NCI-H1417 treated with DMSO at 0.1 percent for 48 hours (cell line): ENCODE measurements at places on chromosomes 7 and 10.

DNA sequence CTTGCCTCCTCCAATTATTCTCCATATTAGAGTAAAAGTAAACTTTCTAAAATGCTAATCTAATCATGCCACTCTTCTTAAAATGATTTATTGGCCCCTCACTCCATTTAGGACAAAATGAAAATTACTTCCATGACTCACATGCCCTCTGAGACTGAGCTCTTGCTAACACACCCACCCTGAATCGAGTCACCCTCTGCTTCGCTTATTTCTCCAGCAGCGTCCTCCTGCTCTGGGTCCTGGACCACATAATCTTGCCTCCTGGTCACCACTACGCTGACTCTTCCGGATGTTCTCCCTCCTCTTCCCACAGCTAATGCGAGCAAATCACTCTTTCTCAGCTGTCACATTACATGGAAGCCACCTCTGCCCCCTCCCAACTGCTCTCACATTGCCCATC, 384.0 kb upstream of the FZD8 start:
- DNase-seq, result no peak

- DNase-seq, result no peak
Observed at GRCh38 chr7:111756687-111757178, 194.4 kb upstream of the IMMP2L start.

DNA sequence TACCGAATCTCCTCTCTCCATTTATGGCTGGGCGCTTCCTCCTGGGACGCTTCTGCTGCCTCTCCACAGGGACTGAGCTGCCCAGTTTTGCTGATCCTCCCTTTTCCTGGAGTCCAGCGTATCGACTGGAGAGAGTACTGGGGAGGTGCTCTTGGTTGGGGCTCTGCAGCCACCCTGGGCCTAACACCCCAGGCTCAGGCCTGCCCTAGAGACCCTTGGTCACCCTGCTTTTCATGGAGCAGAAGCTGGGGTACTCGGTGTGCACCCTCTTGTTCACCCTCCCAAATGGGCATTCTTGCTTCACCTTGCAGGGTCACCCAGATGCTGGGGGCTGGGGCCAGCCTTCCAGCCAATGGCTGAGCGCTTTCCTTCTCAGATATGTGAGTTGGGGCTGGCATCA, 88.8 kb upstream of the RET start:
- DNase-seq, result no peak

DNA sequence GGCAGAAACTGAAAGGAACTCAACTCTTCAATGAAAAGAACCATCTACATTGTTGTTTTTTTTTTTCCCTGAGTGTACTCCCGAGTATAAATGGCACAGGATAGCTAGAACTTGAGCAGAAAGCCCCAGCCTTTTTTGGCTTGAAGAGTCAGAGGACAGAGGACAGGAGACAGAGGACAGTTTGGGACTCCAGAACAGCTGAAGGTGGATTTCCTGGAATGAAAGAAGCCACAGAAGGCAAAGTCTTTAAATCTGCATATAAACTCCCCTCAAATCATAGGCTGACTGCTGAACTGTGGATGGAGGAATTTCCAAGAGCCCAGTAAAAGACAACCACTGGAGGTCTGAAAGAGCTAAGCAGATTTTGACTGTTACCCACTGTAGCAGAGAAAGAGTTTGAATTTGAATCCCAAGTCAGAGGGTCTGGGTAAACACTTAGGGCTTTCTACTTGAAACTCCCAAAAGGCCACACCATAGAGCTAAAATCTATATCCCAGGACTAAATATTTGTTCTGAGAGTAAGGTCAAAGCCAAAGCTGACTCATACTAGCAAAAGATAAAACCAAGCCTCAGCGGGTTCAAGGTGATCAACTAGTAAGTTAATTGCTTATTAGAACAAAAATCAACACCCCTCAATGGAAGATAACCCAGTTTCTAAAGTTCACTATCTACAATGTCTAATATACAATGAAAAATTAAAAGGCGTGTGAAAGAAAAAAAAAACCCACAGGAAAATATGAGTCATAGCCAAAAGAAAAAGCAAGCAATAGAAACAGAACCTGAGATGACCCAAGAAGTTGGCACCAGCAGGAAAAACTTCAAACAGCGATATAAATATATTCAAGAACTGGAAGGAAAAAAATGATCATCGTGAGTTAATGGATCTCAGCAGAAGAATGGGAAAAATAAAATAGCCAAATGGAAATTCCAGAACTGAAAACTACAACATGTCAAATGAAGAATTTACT, 1.8 kb upstream of the OPN1SW start:
- DNase-seq, result no peak

GRCh38 chr7:44292420-44292817, 33.0 kb downstream of the CAMK2B start:
- DNase-seq, result no peak

- peak; percentile 68 for DNase-seq
Observed at GRCh38 chr7:25408012-25408687, 179.9 kb upstream of the NPVF start.

DNA sequence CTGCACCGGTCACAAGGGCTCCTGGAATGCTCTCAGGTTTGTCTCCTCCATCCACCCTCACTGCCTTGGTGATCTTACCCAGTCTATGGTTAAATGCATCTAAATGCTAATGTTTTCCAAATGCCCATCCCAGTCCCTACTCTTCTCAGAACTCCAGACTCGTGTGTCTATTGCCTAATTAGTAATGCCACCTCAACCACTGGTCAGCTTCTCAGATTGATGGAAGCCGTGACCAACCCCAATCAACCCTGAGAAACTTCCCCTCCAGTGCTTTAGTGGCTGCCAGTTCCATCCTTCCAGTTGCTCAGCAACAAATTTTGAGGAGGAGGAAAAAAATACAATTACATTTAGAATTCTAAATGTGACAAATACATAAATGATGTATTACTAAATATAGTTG, 18.6 kb downstream of the NUDCD3 start:
- DNase-seq, result no peak

DNA sequence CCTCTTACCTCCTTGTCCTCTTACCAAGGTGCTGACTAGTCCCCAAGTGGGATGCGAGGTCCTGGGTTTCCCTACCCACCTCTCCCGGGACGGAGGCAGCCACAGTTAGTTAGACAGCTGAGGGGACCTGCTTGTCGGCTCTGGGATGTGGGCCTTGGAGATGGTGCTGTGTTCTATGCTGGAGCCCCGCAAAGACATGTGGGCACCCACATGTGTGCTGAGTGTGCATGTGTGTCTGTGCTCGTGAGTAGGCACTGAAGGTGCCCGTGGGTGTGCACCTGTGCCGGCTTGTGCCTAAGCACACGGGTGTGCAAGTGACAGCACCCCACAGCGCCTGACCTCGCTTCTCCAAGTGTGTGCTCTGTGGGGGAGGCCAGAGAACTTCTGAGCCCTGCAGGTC, 62.2 kb downstream of the NEURL1 start:
- DNase-seq, result no peak

GRCh38 chr7:151581741-151582140, 62.0 kb upstream of the RHEB start:
- DNase-seq, result no peak

- no peak for DNase-seq
Observed at GRCh38 chr7:113279256-113279655, 160.9 kb upstream of the SMIM30 start.

DNA sequence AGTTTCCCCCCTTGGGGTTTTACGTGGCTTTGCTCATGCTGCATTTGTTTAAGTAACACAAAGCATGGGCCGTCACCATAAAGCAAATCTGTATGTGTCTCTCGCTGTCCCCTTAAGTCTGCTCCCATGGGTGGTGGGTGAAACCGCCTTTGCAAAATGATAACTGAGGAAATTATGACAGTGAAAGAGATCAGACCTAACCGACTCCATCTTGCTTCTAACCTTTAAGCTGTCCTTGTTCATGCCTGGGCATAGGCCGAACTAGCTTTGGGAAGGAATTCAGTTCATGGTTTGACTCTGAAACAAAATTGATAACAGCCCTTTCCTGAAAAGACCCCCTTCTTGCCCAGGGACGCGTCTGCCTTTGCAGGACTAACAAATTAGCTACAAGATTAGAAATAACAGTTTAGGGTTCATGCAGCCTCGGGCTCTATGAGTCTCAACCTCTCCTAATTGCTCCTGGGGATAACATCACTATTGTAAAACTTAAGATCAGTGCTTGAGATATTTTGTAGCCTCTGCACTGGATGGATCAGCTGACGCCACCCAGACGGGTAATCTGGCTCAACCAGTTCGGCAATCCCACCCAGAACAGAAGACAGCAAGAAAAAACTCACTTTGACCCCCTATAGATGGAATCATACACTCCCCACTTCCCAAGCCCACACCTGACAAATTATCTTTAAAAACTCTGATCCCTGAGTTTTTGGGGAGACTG, 623.7 kb downstream of the TYW1 start:
- DNase-seq, result no peak
